Activated naive CD4-positive, alpha-beta T cell treated with anti-CD3 and anti-CD28 coated beads for 36 hours (primary cell): ENCODE measurements at places on chromosomes 2 and 18. TPM values are rescaled to one million over a fixed set of nuclear protein-coding genes. Genes with fewer than 3 reads are reported as not detected.

DNA sequence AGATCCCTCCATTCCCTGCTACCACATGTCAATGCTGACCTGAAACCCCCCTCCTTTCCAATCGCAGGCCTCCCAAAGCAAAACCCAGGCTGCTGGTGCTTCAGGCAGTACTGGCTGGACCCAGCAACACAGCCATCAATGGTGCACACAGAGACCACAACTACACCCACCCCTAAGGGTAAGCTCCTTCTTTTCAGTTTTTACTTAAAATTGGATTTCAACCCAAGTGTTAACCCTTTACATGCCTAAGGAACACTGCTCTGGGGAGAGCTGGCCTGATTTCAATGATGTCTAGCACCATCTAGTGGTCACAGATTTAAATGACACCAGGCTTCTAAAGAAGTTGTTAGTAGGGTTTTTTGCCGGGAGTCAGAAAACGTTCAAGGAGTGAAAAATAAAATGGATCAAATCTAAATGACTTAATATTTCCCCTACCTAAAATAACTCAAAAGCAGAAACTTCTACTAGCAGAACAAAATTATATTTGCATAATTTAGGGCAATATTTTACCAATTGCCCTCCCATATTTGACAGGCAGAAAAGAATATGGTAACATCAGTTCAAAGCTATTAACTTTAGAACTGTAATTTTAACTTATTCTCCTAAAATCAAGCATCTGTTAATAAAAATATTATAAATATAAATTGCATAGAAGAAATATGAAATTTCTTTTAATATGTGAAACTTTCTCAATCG lies 24.6 kb downstream of the FECH start:
- H3K27ac ChIP-seq = no peak overlapping the region
- DNase-seq = peak; percentile 16
- no peak overlapping the region for H3K4me3 ChIP-seq
- no peaks in the 10 kb centered on the region for H3K4me1 ChIP-seq

FKBP1B gene
- total RNA-seq = 0.35 TPM

GRCh38 chr2:120685974-120686297 lies 49.7 kb upstream of the GLI2 start:
- H3K4me1 ChIP-seq = no peaks in the 10 kb centered on the region
- no peaks in the 10 kb centered on the region for H3K36me3 ChIP-seq
- H3K27ac ChIP-seq = no peak overlapping the region
- DNase-seq = no peak

GRCh38 chr18:59675346-59675745 lies 21.9 kb downstream of the CCBE1 start:
- DNase-seq = no peak
- H3K27me3 ChIP-seq = peaks cover 6% of the 10 kb centered on the region
- no peak overlapping the region for H3K4me3 ChIP-seq

GALNT3 gene
- 2.1 TPM for total RNA-seq

GREB1L gene
- not detected for total RNA-seq

DNA sequence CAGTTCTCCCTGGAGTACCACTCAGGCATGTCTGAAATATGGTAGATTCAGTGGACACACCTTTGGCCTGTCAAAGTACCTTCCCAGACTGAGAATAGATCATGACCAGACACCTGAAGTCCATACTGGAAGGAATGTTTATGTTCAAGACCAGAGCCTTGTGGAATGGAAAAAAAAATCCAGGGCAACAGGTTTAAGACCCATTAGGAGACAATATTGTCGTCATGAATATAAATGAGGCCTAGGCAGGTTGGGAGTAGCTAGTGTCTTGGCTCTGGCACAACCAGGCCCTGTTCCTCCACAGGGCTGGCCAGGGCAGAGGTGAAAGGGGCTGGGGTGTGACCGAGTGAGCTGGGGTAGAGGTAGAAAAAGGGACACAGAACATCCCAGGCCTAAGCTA lies 13.2 kb upstream of the ATRAID start:
- H3K36me3 ChIP-seq = peaks cover 6% of the 10 kb centered on the region
- no peak for DNase-seq
- no peaks in the 10 kb centered on the region for H3K4me1 ChIP-seq
- H3K27ac ChIP-seq = no peak overlapping the region
- no peaks in the 10 kb centered on the region for H3K27me3 ChIP-seq

GRCh38 chr2:37391711-37392110 lies 47.3 kb downstream of the QPCT start:
- H3K4me3 ChIP-seq = no peak overlapping the region
- no peaks in the 10 kb centered on the region for H3K36me3 ChIP-seq
- DNase-seq = no peak
- no peaks in the 10 kb centered on the region for H3K27me3 ChIP-seq
- H3K27ac ChIP-seq = no peak overlapping the region

DNA sequence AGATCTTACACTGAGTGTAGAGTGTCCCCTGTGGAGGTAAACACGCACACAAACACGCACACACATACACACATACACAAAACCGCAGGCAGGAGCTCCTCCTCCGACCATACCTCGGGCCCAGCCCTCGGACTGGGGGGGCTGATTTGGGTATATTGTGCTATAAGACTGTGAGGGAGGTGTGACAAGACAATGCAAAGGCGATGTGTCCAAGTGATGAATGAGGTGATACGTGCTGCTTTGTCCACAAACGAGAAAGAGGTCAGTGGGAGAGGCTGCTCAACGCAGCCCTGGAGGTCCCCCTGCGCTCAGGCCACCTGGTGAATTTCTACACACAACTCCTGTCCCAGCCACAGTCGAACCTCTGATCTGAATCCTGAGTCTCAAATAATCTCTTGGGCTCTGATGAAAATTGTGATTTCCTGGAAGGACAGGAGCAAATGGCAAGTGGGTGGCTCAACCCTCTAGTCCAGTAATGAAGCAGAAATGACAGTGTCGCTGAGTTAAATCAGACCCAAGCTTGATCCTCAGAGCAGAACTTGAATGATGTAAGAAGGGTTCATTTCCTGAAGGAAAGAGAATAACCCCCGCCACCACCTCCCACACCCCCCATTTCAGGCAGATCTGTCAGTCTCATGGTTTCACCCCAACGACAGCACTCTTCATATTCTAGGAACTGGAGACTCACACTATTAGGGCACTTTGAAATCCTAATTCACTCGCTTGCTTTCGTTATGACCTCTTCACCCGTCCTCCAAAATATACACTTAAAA lies 48.9 kb upstream of the ASXL2 start:
- H3K36me3 ChIP-seq = no peaks in the 10 kb centered on the region
- H3K27me3 ChIP-seq = no peaks in the 10 kb centered on the region
- DNase-seq = no peak
- H3K4me1 ChIP-seq = no peaks in the 10 kb centered on the region
- H3K4me3 ChIP-seq = no peak overlapping the region

DNA sequence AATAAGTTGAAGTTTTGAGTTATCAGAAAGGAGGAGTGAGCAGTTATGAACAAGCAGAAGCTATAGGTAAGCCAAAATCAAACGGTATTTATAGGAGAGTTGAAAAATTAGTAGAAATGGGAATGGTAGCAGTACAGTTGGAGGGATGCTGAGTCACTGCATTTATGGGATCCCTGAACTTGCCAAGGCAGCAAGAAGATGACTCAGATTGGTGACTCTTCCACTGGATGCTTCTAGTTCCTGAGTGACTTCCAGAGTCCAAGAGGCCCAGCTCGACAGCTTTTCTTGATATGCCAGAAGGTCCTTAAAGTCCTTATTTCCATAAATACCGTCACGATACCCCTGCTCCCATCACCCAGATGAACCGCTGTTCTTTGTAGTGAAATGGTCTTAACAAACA lies 31.1 kb upstream of the ACTR3 start:
- no peak overlapping the region for H3K4me3 ChIP-seq
- H3K36me3 ChIP-seq = peaks cover 8% of the 10 kb centered on the region
- H3K27me3 ChIP-seq = no peaks in the 10 kb centered on the region
- H3K4me1 ChIP-seq = no peaks in the 10 kb centered on the region
- H3K27ac ChIP-seq = no peak overlapping the region

- no peak overlapping the region for H3K27ac ChIP-seq
- no peaks in the 10 kb centered on the region for H3K4me1 ChIP-seq
- no peaks in the 10 kb centered on the region for H3K27me3 ChIP-seq
- DNase-seq = no peak
- H3K36me3 ChIP-seq = no peaks in the 10 kb centered on the region
- no peak overlapping the region for H3K4me3 ChIP-seq
Observed at GRCh38 chr2:155692106-155692505, 640.4 kb downstream of the NR4A2 start.

GRCh38 chr2:172859581-172860335 lies 124.1 kb downstream of the RAPGEF4 start:
- no peak overlapping the region for H3K27ac ChIP-seq
- peaks cover 19% of the 10 kb centered on the region for H3K27me3 ChIP-seq
- H3K4me3 ChIP-seq = no peak overlapping the region
- H3K4me1 ChIP-seq = no peaks in the 10 kb centered on the region
- H3K36me3 ChIP-seq = peaks cover 2% of the 10 kb centered on the region
- no peak for DNase-seq

DNA sequence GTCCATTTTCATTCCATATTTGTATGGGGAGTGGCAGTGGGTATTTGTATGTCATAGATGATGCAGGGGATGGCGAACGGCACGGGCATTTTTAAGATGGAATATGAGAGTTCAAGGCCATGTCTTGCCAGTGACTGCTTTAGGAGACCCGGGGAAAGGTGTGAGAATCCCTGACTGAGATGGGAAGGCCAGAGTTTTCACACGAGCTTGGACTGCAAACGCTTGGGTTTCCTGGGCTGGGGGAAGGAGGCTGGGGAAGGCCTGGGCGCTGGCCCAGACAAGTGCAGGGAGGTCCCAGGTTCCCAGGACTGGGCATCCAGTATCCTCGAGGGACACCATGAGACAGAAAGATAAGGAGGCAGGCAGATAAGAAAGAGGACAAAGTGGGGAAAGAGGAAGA lies 35.2 kb downstream of the CNGA3 start:
- H3K27me3 ChIP-seq = peaks cover 4% of the 10 kb centered on the region
- H3K4me1 ChIP-seq = no peaks in the 10 kb centered on the region
- no peak overlapping the region for H3K27ac ChIP-seq

BMP10 gene
- not detected for total RNA-seq

GRCh38 chr2:218904176-218904575 lies 23.5 kb downstream of the WNT10A start:
- H3K27ac ChIP-seq = no peak overlapping the region
- no peak overlapping the region for H3K4me3 ChIP-seq
- H3K36me3 ChIP-seq = no peaks in the 10 kb centered on the region
- no peak for DNase-seq
- H3K4me1 ChIP-seq = no peaks in the 10 kb centered on the region
